ENCODE measurements at places on chromosomes 6 and 20.

DNA sequence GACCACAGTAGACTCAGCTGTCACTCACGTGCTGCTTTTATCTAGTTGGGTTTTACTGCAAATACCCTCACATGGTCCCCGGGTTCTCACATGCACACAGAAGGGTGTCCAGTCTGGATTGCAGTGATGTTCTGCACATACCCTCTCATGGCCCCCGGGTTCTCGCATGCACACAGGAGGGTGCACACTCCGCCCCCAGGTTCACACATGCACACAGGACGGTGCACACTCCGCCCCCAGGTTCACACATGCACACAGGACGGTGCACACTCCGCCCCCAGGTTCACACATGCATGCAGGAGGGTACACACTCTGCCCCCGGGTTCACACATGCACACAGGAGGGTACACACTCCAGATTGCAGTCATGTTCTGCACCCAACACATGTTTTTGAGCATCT lies 224.3 kb downstream of the ERMARD start:
- no peak for DNase-seq

- DNase-seq = no peak
These were observed 74.6 kb downstream of the TMEM244 start for GRCh38 chr6:129786548-129786947.

- no peak for DNase-seq
These were observed 61.5 kb downstream of the SEL1L2 start for GRCh38 chr20:13928901-13929300.

GRCh38 chr6:75524322-75524972 lies 30.8 kb upstream of the FILIP1 start:
- DNase-seq = no peak

- no peak for DNase-seq
These were observed 12.5 kb downstream of the RALGAPA2 start for GRCh38 chr20:20699917-20700316.

DNA sequence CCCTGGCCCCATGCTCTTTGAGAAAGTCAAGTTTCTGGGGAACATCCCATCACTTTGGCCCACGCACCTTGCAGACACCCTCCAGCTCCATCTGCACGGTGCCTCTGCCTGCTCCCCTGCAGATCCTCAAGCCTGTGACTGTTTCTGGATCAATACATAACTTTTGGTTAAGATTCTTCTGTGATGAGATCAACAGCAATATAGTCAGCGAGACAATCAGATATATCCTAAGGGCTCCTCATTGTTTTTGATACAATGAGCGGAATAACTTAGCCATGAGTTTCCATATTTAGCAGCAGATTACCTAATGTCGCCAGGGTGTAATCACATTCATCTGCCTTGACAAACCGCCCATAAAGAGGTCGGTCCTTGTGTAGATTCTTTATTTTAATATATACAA lies 109.3 kb upstream of the MTHFD1L start:
- DNase-seq = no peak

GRCh38 chr6:135667691-135668455 lies 170.3 kb upstream of the AHI1 start:
- peak; percentile 34 for DNase-seq

- DNase-seq = no peak
These were observed 8.9 kb downstream of the CD164 start for GRCh38 chr6:109373331-109373730.

DNA sequence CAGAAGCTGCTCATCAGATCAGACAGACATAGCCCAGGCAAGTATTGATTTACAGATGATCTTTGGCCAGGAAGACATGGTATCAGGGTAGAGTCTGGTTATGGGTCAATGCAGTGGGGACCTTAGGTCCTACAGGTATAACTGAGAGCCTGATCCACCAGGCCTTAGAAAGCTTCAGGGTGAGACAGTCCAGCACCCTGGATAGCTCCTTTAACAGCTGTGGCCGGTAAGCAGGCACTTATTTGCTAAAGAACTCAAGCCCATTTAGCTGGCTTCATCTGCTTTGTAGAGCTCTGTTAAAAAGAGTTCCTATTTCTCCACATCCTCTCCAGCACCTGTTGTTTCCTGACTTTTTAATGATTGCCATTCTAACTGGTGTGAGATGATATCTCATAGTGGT lies 39.6 kb downstream of the ESR1 start:
- no peak for DNase-seq

DNA sequence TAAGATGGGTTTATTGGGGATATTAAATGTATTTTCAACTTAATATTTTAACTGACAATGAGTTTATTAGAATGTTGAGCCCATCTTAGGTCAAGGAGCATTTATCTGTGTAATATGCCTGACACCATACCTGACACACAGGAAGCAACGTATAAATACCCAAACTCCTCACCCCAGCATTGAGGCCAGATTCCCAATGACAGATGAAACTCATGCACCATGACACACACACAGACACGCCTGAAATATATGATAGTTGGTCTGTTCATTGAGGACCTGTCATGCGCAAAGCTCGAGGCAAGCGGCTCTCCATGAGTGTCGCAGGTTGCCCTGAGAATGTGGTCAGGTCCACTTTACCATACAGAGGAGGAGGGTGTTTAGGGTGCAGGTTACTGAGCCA lies 64.1 kb downstream of the GFOD1 start:
- DNase-seq = no peak

DNA sequence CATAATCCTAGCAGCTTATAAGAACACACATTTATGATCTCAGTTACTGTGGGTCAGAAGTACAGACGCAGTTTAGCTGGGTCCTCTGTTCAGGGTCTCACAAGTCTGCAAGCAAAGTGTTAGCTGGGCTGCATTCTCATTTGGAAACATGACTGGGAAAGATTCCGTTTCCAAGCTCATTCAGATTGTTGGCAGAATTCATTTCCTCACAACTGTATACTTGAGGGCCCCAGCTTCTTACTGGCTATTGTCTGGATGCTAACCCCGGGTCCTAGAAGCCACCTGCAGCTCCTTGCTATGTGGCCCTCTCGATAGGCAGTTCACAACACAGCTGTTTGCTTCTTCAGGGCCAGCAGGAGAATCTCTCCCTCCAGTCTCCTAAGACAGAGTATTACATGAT lies 13.1 kb downstream of the TCP11 start:
- DNase-seq = no peak

GRCh38 chr6:3731700-3732099 lies 19.8 kb downstream of the PXDC1 start:
- DNase-seq = no peak

GRCh38 chr6:41353333-41353732 lies 17.9 kb downstream of the NCR2 start:
- DNase-seq = no peak

DNA sequence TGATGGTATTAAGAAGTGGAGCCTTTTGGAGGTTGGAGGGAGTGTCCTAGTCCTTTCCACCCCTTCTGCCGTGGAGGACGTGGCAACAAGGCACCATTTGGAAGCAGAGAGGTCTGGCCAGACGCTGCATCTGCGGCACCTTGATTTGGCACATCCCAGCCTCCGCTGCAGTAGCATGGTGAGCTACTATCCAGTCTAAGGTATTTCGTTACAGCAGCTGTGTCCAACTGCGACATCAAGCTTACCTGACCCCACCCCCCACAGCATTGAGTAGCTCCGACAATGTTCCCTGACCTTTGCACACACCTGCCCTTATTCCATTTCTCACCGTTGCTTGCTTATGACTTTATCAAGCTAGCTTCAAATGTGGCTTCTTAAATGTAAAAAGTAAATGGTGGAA lies 29.8 kb upstream of the SYNJ2 start:
- DNase-seq = no peak

DNA sequence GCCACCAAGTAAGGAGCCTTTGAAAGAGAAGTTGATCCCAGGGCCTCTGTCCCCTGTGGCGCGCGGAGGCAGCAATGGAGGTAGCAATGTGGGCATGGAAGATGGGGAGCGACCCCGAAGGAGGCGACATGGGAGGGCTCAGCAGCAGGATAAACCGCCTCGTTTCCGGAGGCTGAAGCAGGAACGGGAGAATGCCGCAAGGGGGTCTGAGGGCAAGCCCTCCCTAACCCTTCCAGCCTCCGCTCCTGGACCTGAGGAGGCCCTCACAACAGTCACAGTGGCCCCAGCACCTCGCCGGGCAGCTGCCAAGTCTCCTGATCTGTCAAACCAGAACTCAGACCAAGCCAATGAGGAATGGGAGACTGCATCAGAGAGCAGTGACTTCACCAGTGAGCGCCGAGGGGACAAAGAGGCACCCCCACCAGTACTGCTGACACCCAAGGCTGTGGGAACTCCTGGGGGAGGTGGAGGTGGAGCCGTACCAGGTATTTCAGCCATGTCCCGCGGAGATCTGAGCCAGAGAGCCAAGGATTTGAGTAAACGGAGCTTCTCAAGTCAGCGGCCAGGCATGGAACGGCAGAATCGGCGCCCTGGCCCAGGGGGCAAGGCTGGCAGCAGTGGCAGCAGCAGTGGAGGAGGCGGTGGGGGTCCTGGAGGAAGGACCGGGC lies 11.9 kb downstream of the PRRC2A start:
- DNase-seq = no peak

DNA sequence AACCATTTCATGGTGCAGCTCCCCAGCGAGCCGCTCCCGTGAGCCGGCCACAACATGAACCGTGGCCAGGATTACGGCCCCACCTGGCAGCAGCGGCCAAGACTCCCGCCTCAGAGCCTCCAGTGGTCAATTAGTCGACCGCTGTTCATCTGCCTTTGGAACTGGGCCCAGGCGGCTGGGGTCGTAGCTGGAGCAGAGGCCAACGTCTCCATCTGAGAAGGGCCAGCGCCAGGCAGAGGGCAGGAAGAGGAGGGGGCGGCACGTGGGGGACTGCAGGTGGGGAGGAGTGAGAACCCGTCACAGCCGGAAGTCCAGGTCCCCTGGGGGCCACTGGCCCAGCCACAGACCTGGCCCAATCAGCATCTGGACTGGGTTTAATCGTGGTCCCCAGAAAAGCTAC lies 184.3 kb downstream of the TAF4 start:
- no peak for DNase-seq

DNA sequence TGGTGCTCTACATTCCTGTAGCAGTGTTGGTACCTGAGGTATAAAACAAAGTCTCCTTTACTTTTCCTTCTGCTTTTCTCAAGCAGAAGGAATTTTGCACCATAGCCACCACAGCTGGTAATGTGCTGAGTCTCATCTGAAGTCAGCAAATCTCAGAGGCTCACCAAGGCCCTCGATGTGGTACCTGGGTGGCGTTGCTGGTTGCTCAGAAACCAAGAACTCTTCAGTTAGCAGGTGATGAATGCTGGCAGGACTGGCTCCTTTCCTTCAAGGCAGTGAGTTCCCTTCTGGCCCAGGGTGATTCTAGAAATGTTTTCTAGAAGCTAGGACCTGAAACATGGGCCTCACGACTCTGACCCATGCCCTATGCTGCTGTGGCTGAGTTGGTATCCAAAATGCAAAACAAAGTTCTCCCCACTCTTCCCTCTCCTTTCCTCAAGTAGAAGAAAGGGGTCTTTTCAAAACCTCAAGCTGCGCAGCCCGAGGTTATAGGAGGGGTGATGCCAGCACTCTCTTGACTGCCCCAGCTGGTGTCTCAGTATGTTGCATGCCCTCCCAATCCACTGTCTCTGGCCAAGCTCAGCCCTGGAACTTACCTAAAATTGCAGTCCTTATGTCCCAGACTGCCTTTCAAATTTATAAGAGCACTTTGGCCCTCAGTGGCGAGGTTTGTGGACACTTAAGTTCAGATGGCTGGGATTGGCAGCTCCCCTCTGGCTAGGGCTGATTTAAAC lies 592.3 kb downstream of the FRK start:
- no peak for DNase-seq

GRCh38 chr6:56716229-56716628 lies 73.5 kb upstream of the DST start:
- no peak for DNase-seq

DNA sequence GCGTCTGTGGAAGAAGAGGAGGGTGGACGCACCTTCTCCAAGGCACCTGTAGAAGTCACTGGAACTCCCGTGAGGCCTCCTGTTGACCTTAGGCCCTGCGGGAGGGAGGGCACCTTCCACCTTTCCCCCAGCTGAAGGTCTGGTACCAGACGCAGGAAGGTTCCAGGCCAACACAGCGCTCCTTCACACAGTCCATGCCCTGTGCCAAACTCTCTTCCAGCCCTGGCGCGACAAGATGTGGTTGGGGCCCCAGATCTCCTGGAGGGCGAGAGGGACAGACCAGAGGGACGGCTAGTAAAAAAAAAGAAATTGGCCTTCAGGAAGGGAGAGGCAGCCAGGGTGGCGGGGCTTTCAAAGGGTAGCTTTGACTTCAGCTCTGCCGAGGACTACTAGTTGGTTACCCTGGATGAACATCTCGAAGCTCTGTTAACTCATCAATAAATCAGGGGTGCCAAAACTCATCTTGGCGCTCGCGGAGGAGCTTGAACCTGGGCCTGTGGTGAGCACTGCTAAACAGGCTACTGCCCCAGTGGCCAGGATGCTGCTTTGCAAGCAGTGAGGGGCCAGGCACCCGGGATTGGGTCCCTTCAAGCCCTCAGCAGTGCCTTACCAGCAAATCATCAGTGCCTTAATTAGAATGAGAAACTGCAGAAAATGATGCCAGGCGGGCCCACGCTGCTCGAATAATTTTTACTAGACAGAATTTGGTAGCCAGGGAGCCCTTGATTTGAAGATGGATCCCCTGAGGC lies 14.9 kb downstream of the AARS2 start:
- DNase-seq = no peak

DNA sequence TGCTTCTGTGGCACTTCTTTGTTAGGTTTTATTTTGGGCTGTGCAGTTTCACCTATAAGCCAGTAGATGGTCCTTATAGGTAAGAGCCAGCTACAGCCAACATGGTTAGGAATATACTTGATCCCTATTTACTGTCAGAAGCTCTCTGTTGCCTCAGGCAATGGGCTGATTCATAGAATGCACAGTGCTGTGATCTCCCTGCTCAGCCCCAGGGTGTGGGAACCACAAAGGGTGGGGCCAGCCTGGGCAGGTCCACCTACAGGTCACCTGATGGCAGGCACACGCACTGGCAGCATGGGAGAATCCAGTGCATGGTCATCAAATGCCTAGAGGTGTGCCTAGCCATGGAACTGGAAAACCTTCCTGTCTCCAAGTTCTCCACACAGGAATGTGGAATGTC lies 191.9 kb downstream of the MOXD1 start:
- DNase-seq = no peak

Data from NCI-H1417 treated with DMSO at 0.1 percent for 48 hours (cell line).